NCI-H1436 (cell line): ENCODE measurements at places on chromosomes 16 and 17.

- no peak for DNase-seq
Measured at GRCh38 chr16:7545251-7545650, 212.6 kb downstream of the RBFOX1 start.

DNA sequence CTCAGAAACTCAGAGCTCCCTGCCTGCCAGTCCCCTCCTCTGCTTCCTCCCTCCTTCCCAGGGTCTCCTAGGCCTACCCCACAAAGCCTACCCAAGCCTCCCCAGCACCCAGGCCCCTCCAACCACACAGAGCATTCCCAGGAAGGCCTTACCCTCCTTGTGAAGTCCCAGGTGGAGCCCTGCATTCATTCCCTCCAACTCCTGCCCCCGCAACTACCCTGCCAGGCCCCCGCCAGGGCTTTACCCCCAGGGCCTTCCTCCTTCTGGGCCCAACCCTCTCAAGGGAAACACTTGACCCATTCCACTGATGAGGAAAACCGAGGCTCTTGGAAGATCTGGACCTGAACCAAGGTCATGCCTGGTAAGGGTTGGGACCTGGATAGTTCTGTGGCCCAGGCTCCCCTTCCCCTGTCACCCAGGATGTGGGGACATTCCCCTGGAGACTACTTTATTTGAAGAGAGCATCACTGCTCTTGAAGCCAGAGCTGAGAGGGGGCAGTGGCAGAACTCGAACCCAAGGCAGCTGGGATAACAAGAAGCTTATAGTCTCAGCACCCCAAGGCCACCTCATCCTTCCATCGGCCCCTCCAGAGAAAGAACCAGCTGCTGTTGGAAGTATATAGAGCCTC is 12.5 kb downstream of the PLLP start:
- DNase-seq: no peak

- no peak for DNase-seq
Measured at GRCh38 chr17:55632236-55632635, 90.4 kb downstream of the TMEM100 start.

- DNase-seq: peak; percentile 90
Measured at GRCh38 chr17:73901661-73902415, 257.6 kb upstream of the SDK2 start.

- DNase-seq: no peak
Measured at GRCh38 chr17:31595076-31595475, 203.6 kb downstream of the RAB11FIP4 start.

- no peak for DNase-seq
Measured at GRCh38 chr17:27203241-27203640, 90.7 kb upstream of the WSB1 start.

- no peak for DNase-seq
Measured at GRCh38 chr17:67270416-67270815, 25.4 kb upstream of the HELZ start.

DNA sequence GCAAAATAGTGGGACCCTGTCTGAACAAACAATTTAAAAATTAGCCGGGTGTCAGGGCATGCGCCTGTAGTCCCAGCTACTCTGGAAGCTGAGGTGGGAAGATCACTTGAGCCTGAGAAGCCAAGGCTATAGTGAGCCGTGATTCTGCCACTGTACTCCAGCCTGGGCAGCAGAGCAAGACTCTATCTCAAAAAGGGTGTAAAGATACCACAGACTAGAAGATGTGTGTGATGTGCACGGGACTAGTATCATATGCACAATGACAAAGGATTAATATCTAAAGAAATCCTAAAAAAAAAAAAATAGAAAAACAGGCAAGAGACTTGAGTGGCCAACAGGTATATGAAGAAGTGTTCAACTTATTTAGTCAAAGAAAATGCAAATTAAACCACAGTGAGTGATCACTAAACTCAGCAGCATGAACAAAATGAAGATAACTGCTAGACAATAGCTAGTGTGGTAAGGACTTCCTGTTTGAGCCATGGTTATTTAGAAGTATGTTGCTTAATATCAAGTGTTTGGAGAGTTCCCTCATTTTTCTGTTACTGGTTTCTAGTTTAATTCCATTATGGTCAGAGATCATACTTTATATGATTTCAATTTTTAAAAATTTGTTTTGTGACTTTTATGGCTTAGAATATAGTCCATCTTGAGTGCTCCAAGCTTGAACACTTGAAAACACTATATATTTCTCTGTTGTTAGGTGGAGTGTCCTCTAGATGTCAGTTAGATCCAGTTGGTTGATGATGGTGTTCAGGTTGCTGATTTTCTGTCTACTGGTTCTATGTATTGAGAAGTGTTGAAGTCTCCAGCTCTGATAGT is 14.7 kb upstream of the SLX4 start:
- no peak for DNase-seq

DNA sequence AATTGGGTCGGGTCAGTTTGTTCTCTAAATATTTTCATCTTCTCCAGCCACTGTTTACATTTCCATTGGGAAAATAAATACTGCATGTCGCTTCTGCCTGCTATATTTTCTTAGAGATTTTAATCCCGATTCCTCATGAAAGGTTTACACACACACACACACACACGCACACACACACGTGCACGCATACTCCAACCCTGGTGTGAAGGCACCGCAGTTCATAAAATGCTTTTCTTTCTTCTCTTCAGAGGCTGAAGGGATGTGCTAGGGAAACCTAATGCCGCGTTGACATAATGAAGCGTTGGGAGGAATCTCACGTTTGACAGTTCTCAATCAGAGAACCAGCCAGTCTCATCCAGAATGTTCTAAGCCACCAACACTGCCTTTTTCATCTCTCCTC is 222.9 kb upstream of the IRX3 start:
- DNase-seq: no peak

- no peak for DNase-seq
Measured at GRCh38 chr16:68999114-68999513, 106.3 kb upstream of the HAS3 start.

DNA sequence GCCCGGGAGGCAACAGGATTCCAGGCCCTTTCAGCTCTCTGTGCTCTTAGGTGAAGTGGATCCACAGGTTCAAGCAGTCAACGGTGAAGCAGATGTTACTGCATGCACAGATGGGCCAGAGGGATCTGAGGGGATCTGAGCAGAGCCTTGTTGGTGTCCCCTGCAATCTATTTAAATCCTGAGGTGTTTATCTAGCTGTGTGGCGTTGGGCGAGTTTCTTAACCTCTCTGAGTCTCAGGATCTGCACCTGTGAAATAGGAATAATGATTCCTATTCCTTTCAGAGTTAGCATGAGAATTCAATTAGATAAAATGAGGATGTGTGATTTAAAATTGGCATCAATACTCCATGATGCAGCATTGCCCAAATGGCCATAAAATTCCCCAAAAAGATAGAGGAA is 237.3 kb upstream of the CDH5 start:
- no peak for DNase-seq

DNA sequence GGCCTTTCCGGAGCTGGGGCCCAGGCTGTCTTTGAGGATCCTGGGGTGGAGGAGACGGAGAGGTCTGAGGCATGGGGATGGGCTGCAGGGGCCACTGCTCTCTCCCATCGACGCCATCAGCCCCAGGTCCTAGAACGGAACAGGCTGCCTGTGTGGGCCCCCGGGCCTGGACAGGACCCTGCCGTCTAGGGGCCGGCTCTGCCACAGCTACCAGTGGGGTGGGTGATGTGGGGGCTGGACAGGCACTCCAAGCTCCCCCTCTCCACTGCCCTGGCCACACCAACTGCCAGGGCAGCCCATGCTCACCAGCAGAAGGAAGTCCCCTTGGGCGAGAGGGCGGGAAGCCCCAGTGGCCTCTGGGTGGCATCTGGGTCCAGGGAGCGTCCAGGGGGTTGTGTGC is 37.8 kb downstream of the ENGASE start:
- no peak for DNase-seq

DNA sequence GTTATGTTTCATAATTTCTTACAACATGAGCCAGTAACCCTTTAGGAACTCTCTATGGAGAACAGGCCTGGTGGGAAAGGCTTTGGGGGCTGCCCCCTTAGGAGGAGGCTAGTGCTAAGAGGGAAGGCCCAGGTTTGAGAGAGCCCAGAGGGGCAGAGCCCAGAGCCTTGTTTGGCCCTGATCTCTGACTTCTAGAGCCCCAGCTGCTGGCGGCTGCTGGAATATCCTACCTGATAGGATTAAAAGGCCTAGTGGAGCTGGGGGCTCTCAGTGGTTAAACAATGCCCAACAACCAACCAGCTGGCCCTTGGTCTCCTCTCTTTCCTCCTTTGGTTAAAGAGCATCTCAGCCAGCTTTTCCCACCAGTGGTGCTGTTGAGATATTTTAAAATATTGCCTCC is 54.1 kb downstream of the IGF2BP1 start:
- DNase-seq: no peak

GRCh38 chr17:8324923-8325322 is 14.7 kb upstream of the ODF4 start:
- no peak for DNase-seq

GRCh38 chr16:84115919-84116719 is 623 bp downstream of the MBTPS1 start:
- DNase-seq: peak; percentile 36
